ENCODE measurements at places on chromosomes 5 and 9.

- DNase-seq: no peak
These were observed 37.3 kb upstream of the PTPN3 start for GRCh38 chr9:109535365-109535764.

- DNase-seq: no peak
These were observed 23.4 kb downstream of the CDK20 start for GRCh38 chr9:87950765-87951488.

DNA sequence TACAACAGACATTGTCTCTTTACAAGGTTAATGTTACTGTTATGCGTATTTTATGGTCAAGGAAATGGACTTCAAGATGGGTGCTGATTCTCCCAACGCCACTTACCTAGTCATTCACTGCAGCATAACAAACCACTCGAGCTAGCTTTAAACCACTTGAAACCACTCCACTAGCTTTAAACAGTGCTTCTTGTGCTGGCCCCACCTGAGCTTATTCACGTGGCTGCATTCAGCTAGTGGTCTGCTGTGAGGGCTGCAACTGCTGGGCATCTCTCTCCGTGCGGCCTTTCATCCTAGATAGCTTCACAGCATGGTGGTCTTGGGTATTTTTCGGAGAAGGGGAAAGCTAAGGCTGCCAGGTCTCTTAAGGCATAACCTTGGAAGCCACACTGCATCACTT lies 3.5 kb upstream of the HRH2 start:
- no peak for DNase-seq

DNA sequence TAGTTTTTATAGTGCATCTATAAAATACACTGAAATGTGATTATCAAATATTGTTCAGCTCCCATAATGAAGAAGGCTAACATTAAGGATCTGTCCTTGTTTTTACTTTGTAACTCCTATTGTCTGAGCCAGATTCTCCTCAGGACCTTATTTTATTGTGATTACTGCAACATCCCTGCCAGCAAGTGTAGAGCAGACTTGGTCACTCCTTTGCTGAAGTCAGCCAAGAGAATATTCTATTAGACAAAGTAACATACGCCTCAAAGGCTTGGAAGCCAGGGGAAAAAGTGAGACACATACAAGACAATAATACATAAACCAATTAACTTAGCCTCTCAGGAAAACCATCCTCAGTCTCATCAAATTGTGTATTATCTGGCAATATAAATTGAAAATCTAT lies 269.6 kb downstream of the ARL15 start:
- no peak for DNase-seq

DNA sequence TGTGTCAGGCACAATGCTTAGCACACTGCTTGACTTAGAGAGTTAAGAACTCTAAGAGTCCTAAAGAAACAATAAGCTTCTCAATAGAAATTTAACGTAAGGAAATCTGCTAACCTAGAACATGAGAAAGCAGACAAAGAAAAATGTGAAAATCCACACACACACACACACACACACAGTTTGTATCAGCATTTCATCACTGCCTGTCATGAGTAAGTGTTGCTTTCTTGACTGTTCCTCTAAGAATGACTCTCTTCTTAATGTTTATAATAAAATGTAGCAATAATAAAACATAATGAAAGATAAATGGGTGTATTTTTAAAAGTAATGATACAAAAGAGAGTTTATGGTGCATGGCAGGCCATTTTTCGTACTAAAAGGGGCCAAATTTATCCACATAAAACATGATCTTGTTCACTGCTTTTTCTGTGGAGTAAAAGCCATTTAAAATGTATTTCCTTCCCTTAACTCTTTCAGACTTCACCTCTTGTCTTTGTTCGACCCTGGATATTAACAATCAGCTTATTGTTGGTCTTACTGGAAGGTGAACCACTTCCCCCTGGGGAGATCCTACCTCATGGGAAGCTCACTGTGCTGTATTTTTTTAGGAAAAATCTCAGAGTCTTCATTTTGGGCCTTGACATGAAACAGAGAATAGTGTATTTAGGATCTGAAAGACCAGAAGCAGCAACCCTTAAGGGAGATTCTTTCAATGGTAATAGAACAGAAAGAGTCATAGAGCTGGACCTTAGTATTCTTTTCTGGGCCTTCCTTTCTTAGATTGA lies 107.3 kb upstream of the ANKRD55 start:
- DNase-seq: no peak

DNA sequence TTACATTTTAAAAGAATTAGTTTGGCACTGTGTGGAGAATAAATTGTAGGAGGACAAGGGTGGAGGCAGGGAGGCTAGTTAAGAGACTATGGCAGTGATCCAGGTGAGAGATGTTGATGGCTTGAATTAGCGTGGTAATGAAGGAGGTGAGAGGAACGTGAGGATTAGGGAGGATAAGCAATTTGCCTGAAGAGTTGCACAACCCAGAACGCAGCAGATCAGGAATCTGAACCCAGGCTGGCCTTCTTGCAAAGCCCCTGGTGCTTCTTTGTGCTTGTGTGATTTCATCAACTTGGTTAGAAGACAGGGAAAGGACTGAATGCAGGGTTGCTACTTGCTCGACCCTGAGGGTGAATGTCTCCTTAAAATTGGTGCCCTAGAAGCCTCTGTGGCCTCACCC lies 6.9 kb upstream of the SCAMP1 start:
- DNase-seq: no peak

DNA sequence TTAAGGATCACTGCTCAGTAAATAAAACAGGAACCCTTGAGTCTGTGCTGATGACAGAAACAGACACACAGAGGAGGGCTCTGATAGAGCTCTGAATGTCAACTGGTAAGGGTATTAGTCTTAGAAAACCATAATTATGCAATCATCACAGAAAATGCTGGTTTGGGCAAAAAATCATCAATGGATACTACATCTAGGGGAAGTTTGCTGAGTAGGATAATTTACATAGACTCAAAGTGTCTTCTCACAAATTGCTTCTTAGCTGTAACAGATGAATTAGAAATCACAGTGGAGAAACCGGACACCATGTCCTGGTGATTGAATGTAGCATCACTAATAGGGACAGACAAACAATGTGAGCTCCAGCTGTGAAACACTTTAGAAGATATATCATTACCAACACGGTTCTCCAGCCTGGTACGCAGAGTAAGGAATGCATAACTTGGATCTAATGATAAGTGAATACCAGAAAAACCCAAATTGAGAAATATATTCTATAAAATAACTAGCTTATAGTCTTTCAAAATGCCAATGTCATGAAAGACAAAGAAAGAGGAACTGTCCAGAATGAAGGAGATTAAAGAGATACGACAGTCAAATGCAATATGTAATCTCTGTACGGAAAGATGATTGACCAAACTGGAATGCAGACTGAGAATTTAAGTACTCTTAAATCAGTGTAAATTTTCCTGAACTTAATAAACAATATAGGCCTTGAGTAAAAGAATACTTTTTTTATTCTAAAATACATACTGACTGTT lies 17.3 kb downstream of the CHD1 start:
- no peak for DNase-seq

- DNase-seq: peak; percentile 54
These were observed 23.4 kb downstream of the UBLCP1 start for GRCh38 chr5:159286420-159287035.

All from pons (tissue), 1 donor.